ENCODE measurements at places on chromosomes 4 and X.
A peak's percentile ranks its signal among the peaks of the same experiment; 100 is the strongest.

DNA sequence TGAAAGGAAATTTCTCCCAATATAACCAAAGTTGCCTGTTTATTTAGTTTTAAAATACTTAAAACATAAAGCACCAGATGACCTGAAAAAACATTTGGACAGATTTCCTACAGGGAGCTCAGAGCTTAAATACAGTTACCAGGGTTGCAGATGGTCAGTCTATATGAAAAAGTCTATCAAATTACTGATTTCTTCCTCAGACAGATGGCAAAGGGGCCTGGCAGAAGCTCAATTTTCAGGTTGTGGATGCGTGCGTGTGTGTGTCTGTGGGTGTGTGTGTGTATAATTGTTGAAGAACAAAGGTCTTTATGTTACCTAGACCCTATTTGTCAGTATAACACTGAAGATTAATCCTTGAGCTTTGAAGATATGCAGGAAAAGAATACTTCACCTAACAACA, 169.4 kb downstream of the MAD2L1 start:
- DNase-seq, result no peak

GRCh38 chrX:108299101-108299591, 139.1 kb downstream of the COL4A6 start:
- DNase-seq, result no peak

DNA sequence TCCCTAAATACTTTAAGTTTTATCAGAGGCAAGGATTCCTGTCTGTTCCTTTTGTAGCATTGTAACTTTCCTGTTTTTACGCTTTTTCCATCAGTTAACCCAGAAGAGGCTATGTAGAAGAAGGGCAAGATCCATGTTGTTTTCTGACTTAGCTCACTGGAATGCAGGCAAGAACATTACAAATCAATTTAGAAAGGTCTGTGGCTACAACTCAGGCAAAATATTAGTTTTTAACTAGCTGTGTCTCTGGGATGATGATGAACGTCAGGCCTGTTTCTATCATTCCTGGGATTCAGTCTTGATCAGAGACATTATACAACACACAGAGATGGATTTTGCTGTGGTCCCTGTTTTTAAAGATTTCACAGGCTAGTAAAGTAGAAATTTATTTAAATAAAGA, 813.0 kb upstream of the POU3F4 start:
- no peak for DNase-seq

- no peak for DNase-seq
Measured at GRCh38 chr4:56859841-56860240, 38.3 kb upstream of the SPINK2 start.

GRCh38 chr4:4776934-4777333, 82.5 kb upstream of the MSX1 start:
- no peak for DNase-seq

- DNase-seq, result no peak
Measured at GRCh38 chr4:1175635-1176229, 3.3 kb upstream of the SPON2 start.

DNA sequence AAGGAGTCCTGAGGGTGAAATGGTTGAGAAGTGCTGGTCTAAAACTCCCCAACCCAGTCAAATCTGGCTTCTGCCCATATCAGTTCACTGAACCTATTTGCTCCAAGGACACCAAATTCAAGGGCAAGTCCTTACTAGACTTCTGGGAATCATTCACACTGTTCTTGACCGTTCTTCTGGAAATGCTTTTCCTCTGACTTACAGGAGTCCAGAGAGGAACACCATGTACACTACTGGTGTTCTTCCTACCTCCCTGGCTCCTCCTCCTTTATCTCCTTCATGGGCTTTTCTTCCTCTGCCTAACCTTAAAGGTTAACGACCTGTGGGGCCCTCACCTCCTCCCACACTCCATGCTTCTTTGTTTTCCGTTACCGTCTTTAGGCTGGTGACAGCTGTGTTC, 281.3 kb downstream of the FRMPD4 start:
- no peak for DNase-seq

DNA sequence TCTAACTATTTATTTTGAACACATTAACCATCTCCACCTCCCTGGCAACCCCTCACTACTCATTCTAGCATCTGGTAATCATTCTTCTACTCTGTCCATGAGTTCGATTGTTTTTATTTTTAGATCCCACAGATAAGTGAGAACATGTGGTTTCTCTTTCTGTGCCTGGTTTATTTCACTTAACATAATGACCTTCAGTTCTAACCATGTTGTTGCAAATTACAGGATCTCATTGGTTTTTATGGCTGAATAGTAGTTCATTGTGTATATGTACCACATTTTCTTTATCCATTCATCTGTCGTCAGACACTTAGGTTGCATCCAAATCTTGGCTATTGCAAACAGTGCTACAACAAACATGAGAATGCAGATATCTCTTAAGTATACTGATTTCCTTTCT, 33.4 kb upstream of the FAM47B start:
- DNase-seq, result no peak

- DNase-seq, result no peak
Measured at GRCh38 chr4:3515646-3516045, 16.6 kb downstream of the LRPAP1 start.

DNA sequence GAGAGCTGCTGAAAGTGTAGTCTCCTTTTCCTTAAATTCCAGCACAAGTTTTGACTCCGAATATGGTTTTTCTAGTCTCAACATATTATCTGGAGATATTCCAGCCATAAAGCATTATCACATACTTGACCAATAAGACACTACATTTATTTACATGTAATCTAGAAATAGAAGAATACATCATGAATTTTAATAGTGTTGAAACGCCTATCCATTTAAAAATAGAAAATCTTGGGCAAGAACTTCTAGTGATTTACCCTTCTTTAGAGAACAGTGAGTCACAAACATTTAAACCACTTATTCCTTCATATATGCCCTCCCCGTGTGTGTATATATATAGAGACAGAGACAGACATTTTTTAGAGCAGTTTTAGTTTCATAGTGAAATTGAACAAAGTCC, 161.5 kb downstream of the SOWAHB start:
- no peak for DNase-seq

GRCh38 chrX:39843318-39843717, 254.4 kb downstream of the BCOR start:
- DNase-seq, result no peak

DNA sequence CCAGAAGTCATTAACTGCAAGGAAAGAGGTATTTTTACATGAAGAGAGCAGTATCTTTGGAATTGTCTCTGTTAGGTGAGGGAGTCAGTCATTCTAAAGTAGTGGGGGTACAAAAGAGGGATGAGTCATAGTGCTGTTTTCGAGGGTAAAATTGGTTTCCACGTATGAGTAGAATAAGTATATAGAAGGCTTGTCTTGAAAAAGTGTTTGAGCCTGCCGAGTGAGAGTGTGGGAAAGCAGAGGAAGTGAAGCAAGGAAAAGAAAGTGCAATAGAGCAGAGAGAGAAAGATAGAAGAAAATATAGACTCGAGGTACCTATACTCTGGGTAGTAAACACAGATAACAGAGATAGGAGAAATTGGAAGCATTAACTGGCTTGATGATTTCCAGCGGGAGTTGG, 696.4 kb downstream of the DMD start:
- DNase-seq, result no peak

DNA sequence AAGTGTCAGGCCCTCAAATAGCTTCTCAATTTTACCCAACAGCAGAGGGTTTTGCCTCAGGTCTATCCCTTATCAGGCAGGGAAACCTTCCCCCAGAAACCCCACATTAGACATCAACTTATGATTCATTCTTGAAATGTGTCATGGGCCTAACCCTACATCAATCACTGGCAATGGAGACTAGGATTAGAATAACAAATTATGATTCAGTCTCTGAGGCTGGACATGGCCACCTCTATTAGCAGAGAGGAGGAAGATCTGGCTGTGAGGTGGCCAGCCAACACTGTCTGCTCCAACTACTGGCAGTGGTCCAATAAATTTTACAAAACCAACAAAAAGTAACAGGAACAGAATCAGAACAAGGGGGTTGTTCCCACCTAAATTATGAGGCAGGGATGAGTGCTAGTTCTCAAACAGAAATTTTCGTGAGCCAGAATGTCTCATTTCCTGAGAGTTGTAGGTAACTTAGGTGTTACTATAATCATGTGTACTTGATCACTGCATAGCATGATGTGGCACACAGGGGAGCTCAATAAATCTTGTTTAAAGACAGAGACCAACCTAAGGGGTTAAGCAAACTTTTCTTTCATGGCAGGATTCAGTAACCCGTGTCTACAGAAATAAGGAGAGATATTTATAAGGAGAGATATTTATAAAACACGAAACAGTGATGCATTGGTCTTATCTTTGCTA, 126.8 kb downstream of the NFKB1 start:
- DNase-seq, result peak; percentile 20

GRCh38 chr4:152579107-152579764, 43.3 kb upstream of the FBXW7 start:
- no peak for DNase-seq

DNA sequence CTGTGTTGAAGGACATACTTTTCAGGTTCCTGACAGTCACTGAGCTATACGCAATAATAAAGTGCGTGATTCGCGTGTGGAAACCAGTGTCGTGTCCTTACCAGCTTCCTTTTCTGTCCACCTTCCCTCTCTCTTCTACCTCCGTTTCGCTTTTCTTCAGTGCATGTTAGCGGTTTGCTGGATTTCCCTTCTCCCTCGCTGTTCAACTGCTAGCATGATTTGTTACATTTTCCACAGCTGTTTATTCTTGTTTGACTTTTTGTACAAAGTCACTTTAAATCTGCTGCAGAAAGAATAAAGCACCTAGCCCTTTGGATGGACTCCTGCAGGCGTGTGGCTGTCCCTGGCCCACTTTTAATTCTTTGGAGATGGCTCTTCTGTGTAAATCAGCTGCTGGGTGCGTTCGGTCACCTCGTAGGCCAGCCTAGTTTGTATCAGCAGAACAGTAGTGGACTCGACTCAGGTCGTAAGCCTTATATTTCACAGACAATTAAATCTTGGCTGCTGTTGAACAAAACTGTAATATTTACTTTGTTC, 8.9 kb upstream of the HAND2 start:
- DNase-seq, result no peak

GRCh38 chrX:54484666-54485065, 11.4 kb downstream of the FGD1 start:
- no peak for DNase-seq

DNA sequence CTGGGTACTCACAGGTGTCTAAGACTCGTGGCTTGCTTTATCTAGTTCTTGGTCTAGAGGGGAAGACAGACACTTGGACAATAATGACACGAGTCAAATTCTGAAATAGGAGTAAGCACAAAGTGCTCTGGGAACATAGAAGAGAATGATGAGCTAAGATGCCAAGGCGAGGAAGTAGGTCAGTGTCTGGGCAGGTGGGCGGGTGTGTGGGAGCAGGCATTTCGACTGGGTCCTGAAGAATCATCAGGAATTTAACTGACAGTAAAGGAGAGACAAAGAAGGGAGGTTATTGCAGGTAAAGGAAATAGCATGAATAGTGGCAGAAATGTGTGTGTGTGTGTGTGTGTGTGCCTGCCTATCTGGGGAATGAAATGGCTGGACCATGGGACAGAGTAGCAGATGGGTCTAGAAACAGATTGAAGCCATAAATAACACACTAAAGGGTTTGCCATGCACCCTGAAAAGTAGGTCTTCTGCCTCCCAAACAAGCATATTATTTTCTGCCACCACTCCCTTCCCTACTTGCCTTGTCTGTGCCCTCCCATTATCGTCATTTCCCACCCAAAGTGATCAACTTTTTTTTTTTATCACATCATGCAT, 58.4 kb upstream of the SLC25A43 start:
- no peak for DNase-seq

GRCh38 chr4:89365776-89366175, 58.2 kb upstream of the GPRIN3 start:
- DNase-seq, result no peak

DNA sequence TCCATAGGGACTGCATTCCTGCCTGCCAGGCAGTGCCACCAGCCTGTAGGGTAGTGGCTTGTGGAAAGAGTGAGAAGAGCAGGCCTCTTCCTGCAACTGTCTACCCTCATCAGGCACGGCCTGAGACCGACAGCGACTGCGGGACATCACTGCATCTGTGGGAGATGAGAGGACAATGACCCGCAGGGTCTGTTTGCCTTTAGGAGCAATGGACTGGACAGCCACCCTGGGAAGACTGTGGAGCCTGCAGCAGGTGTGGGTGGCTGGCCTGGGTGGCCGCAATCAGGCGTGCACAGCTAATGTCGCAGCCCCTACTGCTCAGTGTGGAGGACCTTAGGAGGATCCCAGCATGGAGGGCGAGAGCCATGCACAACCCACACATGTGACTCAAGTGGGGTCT, 227.9 kb downstream of the PTTG2 start:
- DNase-seq, result no peak

GRCh38 chr4:152677117-152677516, 2.7 kb downstream of the TMEM154 start:
- no peak for DNase-seq

DNA sequence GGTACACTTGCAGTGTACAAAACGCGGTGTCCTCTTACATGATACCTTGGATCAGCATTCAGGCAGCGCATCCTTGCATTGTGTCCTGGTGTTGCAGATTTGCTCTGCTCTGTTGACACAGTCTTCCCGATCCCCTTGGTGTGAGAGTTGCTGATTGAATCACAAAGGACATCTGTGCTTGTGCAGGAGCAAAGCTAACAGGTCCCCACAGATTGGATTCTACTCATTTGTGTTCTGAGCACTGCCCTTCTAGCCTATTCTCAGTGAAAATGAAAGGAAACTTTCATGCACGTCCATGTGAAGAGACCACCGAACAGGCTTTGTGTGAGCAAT, 171.4 kb downstream of the FRMPD4 start:
- DNase-seq, result no peak

- no peak for DNase-seq
Measured at GRCh38 chr4:2472187-2472586, 3.3 kb downstream of the RNF4 start.

- DNase-seq, result no peak
Measured at GRCh38 chr4:53361451-53361850, 4.4 kb downstream of the SCFD2 start.

DNA sequence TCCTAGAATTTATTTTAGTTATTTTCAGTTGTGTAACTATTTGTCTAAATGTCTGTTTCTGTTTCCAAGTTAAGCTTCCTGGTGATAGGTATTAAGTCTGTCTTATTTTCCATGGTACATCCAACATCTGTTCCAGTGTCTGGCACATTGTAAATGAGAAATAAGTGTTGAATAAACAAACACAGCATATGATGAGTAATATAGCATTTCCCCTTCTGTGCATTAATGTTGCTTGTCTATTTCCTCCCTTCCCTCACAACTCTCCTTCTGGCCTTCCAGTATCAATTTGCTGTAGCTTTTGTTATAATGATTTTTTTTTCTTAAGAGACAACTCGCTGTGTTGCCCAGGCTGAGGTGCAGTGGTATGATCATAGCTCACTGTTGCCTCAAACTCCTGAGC, 36.1 kb downstream of the COPS4 start:
- DNase-seq, result no peak
